Dermis blood vessel endothelial cell (primary cell): ENCODE measurements at places on chromosomes 4 and X.

GRCh38 chr4:168678751-168679366 is 182.0 kb downstream of the PALLD start:
- no peak for DNase-seq

DNA sequence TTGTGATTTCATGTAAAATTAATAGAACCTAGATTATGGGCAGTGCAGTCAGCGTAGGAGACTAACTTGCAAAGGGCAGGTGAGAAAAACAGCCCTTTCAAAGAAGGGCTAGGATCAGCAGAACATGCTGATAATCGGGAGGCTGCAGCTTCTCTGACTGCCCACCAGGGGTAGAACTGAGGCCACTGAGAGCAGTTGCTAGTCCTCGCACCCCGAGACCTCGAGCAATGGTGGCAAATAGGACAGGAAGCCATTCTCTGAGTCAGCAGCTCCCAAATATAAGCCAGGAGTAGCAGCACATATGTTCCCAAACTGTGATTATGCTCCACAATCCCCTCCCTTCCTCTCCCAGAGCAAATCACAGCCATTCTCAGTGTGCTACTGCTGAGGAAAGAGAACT is 186.5 kb downstream of the MSL3 start:
- DNase-seq = peak; percentile 66

- DNase-seq = no peak
These were observed 92.7 kb downstream of the SYNPO2 start for GRCh38 chr4:118981171-118981838.

DNA sequence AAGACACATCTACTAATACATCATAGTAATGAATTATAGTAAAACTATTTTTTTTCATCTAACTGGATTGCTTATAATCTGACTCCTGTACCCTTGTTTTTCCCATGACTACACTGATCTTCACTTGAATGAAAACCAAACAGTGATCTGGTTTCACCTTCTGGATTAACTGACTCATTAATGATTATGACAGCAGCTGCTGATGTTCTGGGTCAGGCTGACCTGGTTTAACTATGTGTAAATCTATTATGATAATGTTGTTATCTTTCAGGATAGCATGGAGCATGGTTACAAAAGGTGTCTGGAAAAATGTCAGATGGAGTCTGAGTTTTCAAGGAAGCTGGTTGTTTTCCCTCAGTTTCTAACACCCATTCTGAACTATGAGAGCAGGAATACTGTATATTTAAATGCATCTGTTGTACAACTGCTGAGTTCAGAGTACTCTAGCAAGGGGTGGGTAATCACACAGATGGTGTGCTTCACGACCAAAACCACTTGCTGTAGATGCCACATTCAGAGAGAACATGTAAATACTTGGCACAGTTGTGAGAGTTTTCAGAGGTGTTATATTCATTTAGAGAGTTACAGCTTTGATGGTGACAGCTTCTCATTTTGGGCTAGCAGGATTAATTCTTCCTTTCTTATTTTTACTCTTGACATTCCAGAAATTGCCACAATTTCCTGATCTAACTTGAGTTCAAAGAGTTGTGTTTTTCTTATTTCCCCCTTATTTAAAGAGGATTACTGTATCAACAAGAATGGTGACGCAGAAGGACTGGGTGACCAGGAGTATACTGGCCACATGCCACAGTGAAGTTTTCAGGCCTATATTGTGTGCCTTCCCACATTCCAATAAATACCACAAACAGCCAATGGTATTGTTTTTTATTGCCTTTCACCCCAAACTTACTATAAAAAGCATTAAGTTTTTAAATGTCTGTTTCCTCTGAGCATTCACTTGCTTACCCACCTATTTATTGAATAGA is 249.7 kb upstream of the TET2 start:
- no peak for DNase-seq

GRCh38 chr4:98162696-98163095 is 19.4 kb upstream of the STPG2 start:
- DNase-seq = no peak

- no peak for DNase-seq
These were observed 291.7 kb downstream of the FBXO8 start for GRCh38 chr4:173991814-173992213.

- DNase-seq = no peak
These were observed 650.8 kb upstream of the FAM241A start for GRCh38 chr4:111494471-111494870.

DNA sequence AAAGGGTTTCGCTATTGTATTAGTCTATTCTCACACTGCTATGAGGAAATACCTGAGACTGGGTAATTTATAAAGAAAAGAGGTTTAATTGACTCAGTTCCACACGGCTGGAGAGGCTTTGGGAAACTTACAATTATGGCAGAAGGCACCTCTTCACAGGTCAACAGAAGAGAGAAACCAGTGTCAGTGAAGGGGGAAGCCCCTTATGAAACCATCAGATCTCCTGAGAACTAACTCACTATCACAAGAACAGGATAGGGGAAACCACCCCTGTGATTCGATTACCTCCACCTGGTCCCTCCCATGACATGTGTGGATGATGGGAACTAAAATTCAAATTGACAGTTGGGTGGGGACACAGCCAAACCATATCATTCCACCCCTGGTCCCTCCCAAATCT is 589.5 kb downstream of the CENPC start:
- no peak for DNase-seq

DNA sequence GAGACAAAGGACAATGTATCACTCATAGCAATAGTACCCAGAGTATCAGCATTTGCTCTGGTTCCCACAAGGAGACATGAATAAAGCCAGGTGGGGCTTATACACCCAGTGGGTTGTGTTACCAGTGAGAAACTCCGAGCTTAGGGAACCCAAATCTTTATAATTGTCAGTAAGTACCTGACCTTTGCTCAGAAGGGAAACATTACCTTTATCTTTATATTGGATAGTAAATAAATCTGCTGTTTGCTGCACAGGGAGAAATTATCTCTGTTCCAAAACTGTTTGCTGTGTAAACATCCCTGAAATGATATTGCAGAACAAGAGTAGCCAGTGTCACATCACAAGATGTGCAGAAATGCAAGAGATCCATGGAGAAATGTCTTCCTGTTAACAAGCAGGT is 12.1 kb upstream of the SLAIN2 start:
- no peak for DNase-seq

DNA sequence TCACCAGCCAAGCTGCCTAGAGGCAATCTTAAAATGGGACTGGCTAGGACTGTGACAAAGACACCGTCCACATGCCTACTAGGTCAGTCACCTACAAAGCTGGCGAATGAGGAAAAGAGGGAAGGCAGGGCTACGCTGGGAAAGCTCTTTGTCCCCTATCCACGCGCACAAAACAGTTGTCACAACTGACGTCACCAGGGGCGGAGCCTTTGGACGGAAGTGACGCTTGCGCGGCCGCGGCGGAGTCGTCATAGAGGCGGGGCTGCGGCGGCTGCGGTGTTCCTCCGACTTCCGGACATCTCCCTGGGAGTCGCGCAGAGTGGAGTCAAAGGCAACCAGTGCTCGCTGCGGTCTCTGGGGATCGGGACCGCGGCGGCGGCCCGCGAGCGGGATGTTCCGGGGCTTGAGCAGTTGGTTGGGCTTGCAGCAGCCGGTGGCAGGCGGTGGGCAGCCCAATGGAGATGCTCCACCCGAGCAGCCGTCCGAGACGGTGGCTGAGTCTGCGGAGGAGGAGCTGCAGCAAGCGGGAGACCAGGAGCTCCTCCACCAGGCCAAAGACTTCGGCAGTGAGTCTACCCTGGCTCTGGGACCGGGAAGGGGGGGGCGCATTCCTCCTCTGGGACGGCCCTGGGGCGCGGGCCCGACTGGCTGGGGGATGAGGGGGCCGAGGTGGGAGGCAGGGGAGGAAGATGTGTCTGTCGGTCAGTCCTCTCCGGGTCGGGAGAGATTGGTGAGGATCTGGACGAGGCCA is at the start of gene SYAP1:
SYAP1 (plus strand) TSS at position 279 of the 751 bp plus-strand sequence; CDS start at position 392, 113 bp downstream.
- DNase-seq = peak; percentile 95

GRCh38 chr4:38452009-38452408 is 212.0 kb upstream of the KLF3 start:
- no peak for DNase-seq

GRCh38 chr4:172270397-172270796 is 457.2 kb downstream of the GALNTL6 start:
- DNase-seq = no peak

- no peak for DNase-seq
These were observed 20.4 kb upstream of the TBC1D14 start for GRCh38 chr4:6889101-6889735.

DNA sequence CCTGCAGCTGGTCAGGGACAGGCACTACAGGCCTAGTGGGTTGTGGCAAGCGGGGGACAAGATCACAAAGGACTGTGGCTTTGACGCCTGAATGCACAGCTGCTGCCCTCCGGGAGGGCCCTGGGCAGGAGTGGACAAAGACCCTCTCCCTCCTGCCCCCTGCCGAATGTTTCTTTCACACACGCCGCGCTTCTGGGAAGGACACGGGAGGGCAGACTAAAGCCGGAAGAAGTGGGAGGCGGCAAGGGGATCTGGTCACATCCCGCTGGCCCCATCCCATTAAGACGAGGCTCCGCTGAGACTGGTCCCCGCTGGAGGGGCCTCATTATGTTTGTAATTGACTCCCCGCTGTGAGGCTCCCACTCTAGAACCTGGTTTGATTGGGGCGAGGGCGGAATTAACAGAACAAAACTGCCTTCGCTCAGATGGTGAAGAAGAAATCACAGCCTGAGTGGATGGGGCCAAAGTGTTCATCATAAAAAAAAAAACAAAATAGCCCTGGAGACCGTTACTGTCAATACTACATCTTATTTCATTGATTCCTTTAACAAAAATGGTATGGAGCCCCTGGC is 37.8 kb upstream of the PSAPL1 start:
- DNase-seq = no peak

DNA sequence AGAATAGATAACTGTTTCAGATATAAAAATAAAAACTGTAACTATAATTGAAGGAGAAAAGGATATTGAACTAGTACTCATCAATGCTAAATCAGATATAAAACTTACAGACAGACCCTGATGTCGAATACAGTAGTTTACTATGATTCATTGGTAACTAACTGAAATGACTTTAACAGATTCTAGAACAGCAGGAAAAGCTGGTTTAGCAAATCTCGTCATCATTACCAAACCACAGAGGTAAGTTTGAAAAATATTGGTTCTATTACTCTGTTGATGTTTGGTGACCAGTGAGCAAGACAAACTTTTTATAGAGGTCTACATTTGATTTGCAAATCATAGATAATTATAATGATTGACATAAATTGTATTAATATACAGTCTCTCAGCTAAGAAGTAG is 551.4 kb upstream of the ADGRL3 start:
- no peak for DNase-seq

DNA sequence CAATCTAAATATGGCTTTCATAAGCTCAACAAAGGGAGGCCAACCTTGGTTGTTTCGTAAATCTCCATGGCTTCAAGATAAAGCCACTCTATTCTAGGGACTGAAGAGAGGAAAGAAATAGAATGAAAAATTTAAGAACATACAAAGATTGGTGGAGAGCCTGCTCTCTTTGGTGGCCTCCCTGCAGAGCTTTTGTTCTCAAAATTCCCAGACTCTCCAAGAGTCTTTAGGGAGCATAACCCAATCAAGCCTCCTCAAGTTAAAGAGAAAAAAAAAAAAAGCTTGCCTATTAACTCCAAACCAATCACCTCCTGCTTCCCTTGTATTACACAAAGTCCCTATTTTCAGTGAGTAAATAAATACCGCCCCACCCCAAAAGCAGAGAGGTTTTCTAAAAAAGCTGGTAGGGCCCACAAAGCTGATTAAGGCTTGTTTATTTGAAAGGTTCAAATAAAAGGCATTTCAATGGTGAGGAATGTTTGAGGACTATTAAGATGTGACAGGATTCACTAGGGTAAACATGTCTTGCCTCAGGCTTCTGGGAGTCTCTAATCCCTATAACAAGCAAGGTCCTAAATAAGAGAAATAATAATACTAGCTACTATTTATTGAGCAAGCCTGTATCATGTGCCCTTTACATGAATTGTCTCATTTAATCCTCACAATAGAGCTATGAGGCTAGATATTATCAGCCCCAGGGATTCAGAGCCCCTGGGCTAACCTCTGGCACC is 71.6 kb downstream of the GPC3 start:
- no peak for DNase-seq

GRCh38 chrX:136667446-136668168 is 19.6 kb downstream of the CD40LG start:
- DNase-seq = no peak

DNA sequence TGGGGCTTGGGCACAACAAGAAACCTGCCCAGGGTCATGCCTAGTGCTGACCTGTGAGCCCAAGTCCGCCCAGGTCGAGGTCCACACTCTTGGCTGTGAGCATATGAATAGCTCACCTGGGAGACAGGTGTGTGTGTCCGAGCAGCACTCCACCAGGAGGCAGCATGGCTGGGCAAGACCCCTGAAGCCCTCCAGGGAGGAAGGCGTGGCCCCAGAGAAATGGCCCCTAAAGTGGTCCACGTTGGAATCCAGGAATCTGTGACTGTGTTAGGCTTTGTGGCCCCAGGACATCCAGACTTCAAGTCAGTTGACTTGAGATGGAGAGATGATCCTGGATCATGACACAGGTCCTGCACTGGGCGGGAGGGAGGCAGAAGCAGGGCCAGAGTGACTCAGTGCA is 138.8 kb downstream of the CPZ start:
- no peak for DNase-seq

DNA sequence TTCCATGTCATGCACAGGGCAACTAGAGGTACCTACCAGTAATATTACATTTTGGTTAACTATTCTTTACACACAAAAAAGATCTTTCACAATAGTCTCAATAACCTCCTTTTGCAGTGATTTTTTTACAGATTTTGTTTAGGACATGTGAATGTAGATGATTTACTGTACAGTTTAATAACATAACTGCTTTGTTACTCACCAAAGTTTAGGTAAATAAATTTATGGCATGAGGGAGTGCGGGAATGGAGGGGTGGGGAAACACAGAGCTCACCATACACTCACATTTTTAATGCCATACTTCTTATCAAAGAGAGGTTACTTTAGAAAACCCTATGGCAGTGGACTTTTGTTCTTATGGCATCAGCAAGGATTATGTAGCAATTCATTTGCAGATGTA is 93.1 kb upstream of the TEX13A start:
- peak; percentile 0 for DNase-seq

DNA sequence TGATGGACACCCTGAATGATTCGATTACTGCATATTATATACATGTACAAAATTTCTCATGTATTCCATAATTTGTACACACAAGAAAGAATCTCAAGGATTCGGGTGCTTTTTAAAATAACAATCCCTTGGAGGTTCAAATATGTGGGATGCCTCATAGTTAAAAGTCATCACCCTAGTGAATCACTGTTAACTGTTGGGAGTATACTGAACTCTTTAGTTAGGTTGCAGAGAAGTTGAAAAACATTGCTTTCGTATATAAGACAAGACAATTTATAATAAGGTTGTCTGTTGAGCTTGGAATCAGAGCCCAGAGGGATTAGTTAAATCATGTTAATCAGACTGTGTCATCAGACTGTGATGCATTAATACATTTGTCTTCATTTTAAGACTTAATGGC is 15.6 kb downstream of the DCK start:
- DNase-seq = no peak

DNA sequence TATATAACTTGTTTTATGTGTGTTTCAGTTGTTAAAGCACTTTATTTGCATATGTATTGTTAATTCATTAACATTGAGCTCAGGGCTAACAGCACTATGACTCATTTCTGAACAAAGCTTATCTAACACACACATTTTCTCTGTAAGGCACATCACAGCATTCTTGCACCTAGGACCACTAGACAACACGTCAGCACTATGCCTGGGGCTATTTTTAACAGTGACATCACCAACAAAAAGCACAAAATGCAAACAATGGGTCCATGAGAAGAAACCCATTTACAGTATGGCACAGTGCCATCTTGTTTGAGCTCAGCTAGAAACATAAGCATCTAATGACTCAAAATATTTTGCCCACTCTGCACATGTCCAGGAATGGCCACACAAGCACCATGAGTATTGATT is 124.4 kb downstream of the RELL1 start:
- DNase-seq = peak; percentile 68
